ENCODE measurements at places on chromosomes 1 and 21.

DNA sequence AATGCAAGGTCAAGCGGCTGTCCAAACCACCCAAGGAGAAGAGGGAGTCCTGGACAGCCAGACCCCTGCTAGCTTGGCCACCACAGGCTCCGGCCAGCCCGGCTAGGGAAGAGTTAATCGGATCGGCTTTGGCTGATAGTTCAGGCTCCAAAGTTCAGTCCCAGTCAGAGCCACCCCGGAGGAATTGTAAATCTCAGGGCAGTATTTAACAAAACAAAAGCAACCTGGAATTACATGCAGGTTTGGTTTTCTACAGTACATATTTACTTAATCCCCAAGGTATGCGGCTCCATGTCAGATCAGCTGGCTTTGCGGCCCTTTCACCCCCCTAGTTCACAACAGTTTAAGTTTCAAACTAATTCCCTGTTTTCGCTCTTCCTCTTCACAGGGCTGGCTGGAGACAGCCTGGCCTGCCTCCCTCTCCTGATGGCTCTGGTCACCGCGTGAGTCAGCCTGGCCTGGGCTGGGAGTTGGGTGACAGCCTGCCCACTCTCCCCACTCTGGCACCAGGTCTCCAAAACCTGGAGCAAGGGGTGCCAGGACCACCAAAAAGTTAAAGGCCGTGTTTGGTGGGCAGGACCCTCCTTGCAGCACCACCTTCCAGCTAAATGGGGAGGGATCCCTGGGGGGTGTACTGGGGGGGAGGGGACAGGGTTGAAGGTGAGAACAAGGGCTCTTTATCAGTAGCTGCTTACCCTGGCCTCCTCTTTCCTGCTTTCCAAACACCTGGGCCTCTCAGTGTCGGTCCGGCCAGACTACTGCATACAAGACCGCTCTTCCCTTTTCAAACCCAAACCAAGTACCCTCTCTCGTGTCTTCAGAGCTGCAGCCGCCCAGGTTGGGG, 1.9 kb downstream of the DHRS3 start:
- DNase-seq, result no peak

GRCh38 chr1:18411820-18412641, 68.7 kb upstream of the KLHDC7A start:
- DNase-seq, result no peak

DNA sequence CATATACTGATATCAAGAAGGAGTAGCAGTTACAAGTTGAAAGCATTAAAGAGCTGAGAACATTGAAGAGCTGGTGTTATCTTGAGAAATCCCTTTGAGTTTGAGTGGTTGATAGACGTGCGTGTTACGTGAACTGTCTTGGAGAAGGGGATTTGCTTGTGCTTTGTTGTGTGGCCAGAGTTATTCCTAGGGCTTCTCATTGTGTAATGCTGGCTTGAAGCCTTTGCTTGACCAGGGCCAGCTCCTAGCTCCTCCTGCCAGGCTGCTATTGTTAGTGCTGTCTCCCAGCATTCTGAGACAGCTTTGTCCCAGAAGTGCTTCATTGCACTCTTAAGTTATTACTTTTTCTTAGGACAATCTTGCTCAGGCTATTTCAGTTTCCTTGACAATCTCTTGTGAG, 116.2 kb upstream of the KCNK2 start:
- no peak for DNase-seq

- no peak for DNase-seq
Observed at GRCh38 chr1:104706631-104707147, 957.0 kb downstream of the AMY1C start.

DNA sequence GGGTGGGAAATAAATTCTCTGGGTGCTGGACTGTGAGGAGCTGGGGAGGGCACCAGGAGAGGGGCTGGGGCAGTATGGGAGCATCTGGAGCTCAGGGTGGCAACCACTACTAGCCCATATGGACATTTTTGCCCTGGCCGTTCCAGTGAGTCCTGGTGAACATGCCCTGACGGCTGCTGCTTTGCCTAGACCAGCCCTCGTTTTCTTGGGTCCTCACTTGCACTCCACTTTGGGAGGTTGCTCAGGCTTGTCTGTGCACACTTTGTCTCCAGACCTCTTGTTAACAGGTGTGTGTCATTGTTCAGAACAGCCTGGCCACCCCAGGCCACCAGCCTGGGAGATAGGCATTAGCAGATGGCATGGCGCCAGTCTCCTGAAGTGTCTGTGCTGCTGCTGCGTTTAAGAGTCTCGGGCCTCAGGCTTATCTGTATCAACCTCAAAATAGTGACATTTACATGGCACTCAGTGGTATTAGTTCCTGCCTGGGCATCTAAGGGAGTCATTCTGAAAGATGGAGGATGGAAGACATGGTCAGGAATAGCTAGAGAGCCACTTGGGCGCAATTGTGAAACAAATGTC, 190.5 kb downstream of the PTPRU start:
- DNase-seq, result no peak

GRCh38 chr1:43987159-43987902, 4.1 kb upstream of the CCDC24 start:
- no peak for DNase-seq

DNA sequence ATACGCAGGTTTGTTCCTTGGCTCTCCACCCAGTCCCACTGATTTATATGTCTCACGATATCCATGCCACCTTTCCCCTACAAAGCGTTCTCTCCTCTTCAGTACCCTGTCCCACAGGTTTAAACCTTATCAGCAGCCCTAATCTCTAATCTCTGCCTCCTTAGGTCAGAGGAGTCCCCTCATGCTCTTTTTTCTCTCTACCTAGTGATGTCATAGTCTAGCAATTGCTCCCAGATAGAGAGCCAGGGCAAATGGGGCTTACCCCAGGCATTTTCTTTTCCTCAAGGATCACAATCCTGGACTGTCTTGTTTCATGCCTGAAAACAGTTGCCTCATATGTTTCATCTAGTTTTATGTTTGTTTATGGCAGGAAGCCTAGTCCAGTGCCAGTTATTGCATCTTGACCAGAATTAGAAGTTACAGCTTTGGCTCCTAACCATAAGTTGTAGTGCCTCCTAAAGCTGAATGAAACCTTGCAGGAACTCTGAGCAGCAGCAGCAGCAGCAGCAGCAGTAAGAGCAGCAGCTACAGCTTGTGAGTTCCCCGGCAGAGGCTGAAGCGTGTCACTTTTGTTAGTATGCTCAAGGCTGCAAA, 26.7 kb upstream of the TP53BP2 start:
- no peak for DNase-seq

GRCh38 chr1:170765712-170766330, 101.9 kb downstream of the PRRX1 start:
- DNase-seq, result no peak

DNA sequence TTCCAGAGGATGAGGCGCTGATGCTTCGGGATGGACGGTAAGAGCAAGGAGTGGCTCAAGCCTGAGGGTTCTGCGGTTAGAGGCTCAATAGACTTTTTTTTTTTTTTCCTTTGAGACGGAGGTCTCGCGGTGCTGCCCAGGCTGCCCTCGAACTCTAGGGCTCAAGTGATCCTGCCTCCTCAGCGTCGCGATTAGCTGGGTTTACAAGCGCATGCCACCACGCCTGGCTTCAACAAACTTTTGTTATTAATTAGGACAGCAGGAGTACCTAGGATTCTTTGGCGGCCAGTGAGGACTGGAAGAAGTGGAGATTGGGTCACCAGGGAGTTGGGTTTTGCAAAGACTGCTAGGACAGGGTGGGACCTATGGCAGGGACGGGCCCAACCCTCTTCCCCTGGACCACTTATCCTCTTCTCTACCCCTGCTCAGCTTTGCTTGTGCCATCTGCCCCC, 587 bp downstream of the SCNM1 start:
- DNase-seq, result no peak

DNA sequence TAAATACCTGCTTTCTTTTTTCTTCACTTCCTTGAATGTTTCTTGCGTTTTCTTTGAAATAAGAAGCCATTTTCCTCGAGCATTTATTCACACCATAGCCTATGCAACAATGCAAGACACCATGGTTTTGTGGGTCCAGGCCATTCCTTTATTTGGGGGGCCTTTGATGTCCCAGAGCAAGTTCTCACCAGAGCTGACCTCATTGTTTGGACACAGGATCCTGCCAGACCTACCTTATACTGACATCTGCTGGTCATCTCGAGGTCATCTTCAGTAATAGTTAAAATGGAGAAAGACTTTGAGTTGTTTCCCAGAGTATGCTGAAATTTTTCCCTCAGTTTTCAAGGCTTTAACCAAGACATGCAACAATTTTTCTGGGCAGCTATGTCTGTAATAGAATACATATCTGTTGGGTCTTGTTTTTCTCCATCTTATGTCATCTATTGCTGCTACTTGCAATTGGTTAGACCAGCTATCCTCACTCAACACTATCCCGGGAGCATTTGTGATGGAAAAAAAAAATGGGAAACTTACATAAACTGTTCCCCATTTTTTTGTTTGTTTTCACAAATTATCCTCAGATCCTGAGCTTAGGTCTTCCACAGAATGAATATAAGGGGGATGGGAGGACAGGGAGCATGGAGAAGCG, 34.0 kb upstream of the BACE2 start:
- no peak for DNase-seq

GRCh38 chr1:17244821-17245740, 3.8 kb upstream of the PADI3 start:
- no peak for DNase-seq

DNA sequence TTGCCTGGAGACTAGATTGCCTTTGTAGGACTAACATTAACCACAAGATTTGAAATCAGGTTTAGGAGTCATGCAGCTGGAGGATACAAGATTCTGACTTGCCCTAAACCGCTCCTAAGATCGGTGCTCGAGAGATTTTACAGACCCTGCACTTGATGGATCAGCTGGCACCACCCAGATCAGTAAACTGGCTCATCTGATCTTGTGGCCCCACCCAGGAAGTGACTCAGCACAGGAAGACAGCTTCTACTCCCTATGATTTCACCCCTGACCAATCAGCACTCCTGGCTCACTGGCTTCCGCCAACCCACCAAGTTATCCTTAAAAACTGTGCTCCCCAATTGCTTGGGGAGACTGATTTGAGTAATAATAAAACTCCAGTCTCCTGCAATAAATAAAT, 876 bp upstream of the CATSPERE start:
- DNase-seq, result no peak

DNA sequence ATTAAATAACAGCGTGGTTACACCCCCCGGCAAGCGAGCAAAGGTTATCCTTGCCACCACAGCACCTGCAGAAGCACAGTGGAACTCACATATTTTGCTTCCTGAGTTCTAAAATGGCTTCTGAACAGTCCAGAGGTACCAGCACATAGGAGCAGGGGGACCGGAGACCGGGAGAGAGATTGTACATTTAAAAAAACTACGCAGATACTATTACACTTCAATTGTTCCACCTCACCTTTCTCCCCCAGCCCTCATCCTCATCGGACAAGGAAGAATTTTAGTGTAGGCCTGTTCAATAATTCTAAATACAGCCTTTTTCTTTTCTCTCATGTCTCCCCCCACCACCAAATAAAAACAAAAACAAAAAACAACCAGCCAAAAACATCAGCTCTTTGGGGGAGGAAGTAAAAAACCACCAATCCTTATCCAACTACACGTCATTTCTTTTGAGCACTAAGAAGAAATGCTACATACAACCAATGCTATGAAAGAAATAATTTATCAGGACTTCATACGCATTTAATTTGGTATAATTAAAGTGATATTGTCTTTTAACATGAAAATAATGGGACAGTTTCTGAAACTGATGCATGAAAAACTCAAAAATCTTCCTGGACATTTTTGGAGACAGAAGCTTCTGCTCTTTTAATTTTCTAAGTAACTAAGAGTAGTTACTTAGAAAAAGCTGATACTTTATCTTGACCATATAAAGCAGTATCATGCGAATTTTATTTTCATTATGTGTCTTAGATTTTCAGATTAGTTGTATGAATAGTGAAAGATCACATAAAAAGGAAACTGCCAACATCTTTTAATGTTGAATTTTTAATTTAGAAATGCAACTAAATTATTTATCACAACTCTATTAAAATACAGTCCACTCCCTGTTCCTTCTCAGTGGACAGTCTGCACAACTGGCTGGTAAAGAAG, 9.1 kb downstream of the CDKN2C start:
- DNase-seq, result no peak

- no peak for DNase-seq
Observed at GRCh38 chr1:48792961-48793360, 16.3 kb upstream of the BEND5 start.

- no peak for DNase-seq
Observed at GRCh38 chr1:167775178-167775577, 53.4 kb downstream of the MPZL1 start.

DNA sequence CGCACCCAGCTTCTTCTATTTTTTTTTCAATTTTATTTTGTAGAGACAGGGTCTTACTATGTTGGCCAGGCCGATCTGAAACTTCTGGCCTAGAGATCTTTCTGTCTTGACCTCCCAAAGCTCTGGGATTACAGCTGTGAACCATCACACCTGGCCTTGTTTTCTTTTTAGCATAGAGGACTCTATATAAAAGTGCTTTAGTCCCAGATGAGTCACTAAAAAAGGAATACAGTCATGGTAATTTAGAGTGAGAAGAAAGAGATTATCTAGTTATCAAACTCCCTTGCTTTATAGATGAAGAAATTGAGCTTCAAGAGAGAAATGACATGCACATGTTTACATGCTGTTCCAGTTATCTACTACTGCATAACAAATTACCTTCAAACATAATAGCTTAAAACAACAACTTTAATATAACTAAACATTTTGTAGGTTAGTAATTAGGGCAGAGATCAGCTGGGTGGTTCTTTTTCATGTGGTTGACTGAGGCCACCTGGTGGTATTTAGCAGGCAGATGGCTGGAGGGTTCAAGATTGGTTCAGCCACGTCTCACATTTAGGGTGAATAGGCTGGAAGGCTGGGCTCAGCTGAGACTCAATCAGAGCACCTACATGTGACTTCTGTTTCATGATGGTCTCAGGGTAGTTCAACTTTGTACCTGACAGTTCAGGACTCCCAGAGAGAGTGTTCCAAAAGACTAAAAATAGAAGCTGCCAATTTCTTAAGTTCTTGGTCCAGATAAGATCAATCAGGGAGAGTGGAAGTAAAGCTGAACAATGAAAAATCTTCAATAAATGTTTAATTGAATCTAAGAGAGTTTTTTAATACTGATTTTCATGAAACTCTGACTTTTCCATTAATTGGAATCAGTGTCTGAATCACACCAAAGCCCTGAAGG, 16.9 kb upstream of the MTF2 start:
- DNase-seq, result no peak

GRCh38 chr1:177091040-177091439, 73.5 kb downstream of the ASTN1 start:
- no peak for DNase-seq

DNA sequence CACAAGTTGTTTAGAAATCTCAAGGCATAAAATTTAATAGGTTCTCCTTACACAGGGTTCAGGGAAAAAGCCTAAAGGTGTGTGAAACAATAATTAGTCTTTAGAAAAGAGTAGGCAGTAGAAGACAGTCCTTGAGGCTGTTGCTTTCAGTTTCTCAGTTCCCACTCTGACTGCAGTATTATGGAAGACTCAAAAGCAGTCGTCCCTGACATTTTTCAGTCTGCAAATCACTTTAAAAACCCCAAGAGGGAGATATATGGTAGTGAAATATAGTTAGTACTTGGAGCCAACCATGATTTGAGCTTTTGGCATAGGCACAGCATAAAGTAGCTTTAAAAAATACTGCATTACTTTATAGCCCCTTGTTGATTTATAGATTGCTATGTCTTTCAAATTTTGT, 299.7 kb downstream of the OLFM3 start:
- DNase-seq, result no peak
